ENCODE measurements at places on chromosomes 3 and 15. TPM values are rescaled to one million over a fixed set of nuclear protein-coding genes. Genes with fewer than 3 reads are reported as not detected.

Gene SLC22A13
- not detected for total RNA-seq

Gene DNAH12
- 0.38 TPM for total RNA-seq

Gene PLXND1
- total RNA-seq: 48.5 TPM

Gene CELSR3
- 1.1 TPM for total RNA-seq

Gene ATP13A5
- total RNA-seq: 0.09 TPM

Gene DVL3
- total RNA-seq: 44.9 TPM

Gene FANCD2OS
- not detected for total RNA-seq

Gene VIPR1
- total RNA-seq: 1.0 TPM

Gene FAM81A
- total RNA-seq: 0.51 TPM

Gene HCLS1
- total RNA-seq: 12.3 TPM

Gene IQCH
- 1.6 TPM for total RNA-seq

Gene B4GALT4
- 15.4 TPM for total RNA-seq

Gene C3orf85
- total RNA-seq: not detected

Data from pancreas (tissue), 10 donors.